Fibroblast of the aortic adventitia (primary cell): ENCODE measurements at places on chromosomes 1 and 21. TPM values are rescaled to one million over a fixed set of nuclear protein-coding genes. Genes with fewer than 3 reads are reported as not detected.

DNA sequence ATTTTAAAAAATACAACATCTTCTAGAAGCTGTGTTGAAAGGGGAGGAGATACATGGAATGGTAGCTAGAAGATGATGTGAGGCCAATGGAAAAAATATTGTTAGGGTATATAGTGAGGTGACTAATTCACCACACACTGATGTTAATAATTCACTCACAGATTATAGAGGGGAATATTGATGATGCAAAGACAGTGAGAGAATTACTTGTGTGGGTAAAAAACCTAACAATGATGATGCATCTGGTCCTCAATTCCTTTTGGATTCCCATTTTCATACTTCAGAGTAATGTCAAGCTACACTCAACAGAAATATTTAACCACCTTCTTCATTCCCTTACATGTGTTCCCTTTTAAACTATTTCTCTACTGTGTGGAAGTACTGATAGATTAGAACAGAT, 169.5 kb upstream of the DPYD start:
- DNase-seq = peak; percentile 65

Gene PTTG1IP
- 226 and 233 TPM in 2 replicates for total RNA-seq

GRCh38 chr1:221667504-221667903, 74.4 kb downstream of the DUSP10 start:
- DNase-seq = peak; percentile 78

Gene IPO13
- total RNA-seq = 16.2 and 20.8 TPM in 2 replicates

GRCh38 chr21:42553435-42553834, 39.8 kb downstream of the SLC37A1 start:
- peak; percentile 13 for DNase-seq

DNA sequence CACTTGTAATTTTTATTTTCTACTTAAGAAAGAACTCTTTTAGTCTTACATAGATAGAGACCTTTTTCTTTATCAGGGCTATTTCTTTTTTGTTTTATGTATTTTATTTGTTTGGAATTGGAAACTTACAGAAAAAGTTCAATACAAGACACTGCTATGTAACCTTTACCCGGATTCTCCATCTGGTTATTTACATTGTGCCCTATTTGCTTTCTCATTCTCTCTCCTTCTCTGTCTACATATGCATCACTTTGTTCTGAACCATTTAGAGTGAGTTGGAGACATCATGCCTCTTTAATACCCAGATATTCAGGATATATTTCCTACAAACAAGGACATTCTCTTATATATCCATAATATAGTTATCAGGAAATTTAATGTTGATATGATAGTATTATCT, 18.3 kb downstream of the AXDND1 start:
- no peak for DNase-seq

DNA sequence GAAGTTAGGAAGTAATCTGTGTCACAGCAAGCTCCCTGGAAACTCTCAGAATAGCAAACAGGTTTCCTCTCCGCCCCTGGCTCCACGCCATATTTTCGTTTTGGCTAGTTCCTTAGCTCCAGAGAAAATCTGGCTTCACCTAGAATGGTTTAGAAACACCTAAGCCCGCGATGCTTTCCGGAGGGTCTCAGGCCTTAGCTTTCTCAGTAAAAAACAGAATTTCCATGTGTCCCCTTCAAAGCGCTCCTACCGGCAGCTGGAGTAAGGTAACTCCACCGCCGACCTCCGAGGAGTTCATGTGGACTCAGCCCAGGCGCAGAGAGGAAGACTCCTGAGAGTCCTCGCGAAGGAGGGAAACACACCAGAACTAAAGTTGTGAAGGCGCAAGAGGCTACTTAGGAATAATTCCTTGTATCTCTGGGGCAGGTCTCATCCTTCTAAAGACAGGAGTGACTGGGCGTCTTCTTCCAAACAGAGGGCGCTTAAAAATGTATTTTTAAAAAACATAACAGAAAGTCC, 406 bp downstream of the KIAA0040 start:
- DNase-seq = peak; percentile 21

DNA sequence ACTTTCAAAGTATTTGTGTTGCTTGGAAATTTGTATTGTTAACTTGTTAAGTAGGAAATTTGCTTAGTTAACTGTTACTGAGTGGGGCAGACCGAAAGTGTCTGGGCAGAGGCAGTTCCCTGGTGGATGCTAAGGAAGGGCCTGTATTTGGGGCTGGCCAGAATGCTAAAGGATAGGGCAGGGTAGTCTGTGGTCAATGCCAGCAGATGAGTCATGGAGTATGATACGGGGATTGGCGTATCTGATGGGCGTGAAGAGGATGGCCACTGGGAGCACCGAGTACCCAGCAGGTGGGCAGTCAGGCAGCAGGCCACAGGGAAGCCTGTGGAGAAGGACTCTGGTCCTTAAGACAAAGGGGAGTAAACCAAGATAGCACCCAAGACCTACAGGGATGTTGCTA, 46.6 kb upstream of the SCAF4 start:
- no peak for DNase-seq

Gene C4BPA
- not detected in 2 replicates for total RNA-seq

DNA sequence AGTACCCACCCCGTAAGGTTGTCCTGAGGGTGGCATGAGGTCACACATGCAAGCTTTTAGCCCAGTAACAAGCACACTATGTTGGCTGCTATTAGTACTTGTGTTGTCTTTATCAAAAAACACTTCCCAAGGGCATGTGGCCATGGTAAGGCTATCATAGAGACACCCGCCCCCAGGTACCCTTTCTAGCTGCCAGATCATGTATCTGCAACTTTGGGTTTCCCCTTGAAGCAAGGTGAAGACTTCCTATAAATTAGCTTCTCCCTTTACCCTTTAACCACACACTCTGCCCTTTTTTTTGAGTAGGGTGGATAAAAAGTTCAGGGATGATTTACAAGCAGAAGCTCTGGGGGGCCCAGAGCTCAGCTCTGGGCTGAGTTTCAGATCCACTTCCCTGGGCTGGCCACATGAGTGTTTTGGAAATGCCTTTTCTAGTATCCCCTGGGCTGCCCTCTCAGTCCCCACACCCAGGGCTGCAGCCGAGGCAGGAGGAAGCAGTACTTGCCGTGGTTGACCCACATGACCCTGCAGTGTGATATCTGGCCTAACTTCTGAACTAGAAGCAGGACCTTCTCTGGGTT, 2.0 kb downstream of the ZDHHC18 start:
- no peak for DNase-seq

GRCh38 chr1:108862017-108862610, 5.2 kb upstream of the AKNAD1 start:
- no peak for DNase-seq

- DNase-seq = no peak
Observed at GRCh38 chr1:217052196-217052595, 329.0 kb upstream of the ESRRG start.

Gene CRNN
- not detected in 2 replicates for total RNA-seq

- DNase-seq = peak; percentile 58
Observed at GRCh38 chr1:186183970-186184628, 191.0 kb downstream of the TPR start.

Gene HHAT
- 4.7 and 8.5 TPM in 2 replicates for total RNA-seq

GRCh38 chr21:25296252-25296651, 311.0 kb downstream of the MRPL39 start:
- DNase-seq = no peak
